NCI-H1417 treated with DMSO at 0.1 percent for 48 hours (cell line): ENCODE measurements at places on chromosomes 3 and 15.

GRCh38 chr3:108862865-108863798 lies 40.5 kb downstream of the TRAT1 start:
- no peak for DNase-seq

DNA sequence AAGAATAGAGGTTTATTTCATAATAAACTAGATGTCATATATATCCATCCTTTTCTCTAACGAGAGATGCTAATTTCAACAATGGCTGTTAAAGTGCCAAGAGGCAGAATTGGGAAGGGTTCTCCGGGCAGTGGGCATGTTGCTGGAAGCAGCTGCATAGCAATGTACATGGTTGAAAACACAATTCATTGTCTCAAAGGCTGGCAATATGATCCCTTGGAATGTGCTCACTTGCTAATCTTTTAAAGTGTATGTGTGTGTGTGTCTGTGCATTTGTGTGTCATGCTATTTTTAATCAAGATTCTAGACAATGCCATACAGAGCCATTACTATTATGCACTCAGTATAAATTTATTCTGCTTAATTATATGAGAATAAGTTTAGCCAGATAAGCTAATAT lies 1020.3 kb downstream of the NAALADL2 start:
- no peak for DNase-seq

GRCh38 chr15:63054985-63055384 lies 12.4 kb downstream of the TPM1 start:
- no peak for DNase-seq

GRCh38 chr15:59321000-59321689 lies 51.5 kb downstream of the MYO1E start:
- DNase-seq = no peak

DNA sequence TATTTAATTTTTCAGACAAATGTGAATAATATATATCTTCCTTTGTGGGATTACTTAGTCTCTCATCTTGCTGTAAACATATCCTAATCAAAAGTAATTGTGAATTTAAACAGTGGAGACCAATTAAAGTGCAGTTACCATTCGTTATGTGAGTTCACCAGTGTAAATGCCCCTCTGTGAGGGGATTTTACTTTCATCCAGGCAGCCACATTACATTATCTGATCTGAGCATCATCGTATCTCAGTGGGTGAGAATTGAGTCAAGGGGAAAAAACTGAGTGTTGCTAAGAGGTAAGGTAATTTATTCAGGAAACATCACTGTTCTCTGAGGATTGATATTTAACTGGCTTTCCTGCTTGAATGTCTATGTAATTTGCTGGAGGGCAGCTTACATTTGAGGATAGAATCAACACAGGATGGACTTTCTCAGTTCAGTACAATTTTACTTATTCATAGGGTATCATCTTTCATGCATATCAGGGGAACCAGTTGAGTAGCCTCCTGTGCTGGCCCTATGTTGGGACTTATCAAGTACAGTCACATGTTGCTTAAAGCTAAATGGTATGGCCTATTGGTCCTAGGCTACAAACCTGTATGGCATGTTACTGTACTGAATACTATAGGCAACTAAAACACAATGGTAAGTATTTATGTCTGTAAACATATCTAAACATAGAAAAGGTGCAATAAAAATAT lies 219.7 kb downstream of the CD47 start:
- DNase-seq = no peak

- DNase-seq = no peak
Observed at GRCh38 chr15:61018083-61018482, 211.0 kb downstream of the RORA start.

DNA sequence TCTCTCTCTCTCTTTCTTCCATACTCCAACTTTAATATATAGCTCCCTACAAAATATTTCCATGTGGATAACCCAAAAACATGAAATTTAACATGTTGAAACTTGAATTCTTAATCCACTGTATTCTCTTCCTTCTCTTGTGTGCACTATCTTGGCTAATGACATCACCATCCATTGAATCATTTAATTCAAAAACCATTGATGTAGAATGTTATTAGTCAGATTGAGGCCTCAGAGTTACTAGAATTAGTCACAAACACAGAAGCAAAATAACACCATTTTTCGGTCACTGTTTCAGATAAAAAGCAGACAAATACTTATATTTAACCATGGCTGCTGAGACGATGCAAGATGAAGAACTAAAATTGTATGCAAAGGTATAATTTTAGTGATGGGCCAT lies 256.9 kb upstream of the LRRC3B start:
- DNase-seq = no peak

DNA sequence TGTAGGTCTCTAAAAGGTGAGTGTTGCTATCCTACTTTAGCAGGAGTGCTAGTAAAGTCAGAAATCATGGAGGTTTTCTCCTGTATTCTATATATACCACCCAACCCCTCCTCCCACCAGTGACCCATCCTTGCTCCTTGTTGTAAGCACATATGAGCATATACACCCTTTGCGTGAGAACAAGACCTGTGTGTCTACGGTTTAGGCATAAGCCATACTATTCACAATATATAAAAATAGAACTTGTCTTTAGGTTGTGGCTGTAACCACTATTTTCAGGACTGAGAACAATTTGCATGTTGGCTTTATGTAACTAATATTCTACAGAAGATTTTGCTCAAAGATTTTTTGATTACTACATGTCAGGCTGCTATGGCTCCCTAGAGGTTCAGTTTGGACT lies 59.1 kb upstream of the TOP2B start:
- no peak for DNase-seq

DNA sequence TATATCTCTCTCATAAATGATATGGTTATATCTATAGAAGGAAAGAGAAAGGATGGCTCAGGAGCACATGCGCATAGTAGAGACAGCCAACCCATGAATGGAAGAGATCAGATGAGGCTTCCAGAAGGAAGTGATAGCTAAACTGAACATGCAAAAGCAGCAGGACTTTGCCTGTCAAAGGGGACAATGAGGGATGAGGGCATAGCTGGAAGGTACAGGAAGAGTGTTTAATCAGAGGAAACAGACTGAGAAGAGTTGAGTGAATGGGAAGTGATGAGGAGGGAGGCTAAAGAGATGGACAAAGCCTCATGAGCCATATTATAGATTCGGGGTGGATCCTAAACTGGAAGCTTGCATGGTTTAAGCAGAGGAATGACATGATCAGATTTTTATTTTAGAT lies 26.5 kb upstream of the VEPH1 start:
- no peak for DNase-seq

- no peak for DNase-seq
Observed at GRCh38 chr3:122665226-122665786, 15.3 kb upstream of the PARP14 start.

DNA sequence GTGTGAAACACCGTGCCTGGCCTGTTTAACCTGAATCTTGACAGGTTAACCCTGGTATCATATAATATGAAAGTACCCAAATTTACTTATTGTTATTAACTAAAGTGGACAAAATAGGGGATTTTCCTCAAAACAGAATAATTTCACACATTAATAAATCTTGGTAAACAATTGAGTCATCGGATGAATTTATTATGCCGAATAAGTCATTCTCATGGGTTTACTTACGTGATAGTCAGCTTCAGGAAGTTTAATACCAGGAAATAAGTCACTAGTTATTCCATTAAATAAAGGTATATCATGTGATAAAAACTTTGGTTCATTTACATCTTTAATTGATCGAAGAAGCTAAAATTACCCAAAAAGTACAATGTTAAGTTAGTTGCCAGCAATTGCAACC lies 99.7 kb downstream of the DNAH12 start:
- DNase-seq = no peak

DNA sequence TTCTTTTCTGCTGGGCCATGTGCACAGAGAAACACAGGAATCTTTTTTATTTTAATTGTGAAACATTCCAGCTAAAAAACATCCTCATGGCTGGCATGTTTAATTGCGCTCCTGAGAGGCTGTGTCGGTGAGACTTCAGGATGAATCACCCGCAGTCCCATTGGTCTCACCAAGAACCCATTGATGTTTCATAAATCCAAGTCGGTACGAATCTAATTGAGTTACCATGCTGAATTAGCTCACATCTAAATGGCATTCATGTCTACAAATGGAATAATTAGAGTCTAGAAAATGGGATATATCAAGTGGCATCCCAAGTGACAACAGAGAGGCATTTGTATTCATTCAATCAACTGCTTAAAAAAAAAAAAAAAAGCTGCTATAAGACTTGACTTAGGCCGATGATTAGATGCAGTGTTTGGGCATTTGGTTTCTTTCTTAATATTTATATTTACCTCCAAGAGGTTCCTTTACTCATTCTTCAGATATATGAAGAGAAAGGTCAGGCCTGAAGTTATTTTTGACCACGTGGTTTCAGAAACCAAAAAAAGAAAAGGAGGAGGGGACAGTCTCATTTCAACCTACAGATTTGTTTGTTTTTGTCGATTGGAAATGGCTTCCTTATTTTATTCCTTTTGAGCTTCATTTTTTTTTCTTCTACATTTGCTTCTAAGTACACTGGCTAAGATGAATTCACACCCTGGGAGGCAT lies 79.1 kb upstream of the FOXB1 start:
- no peak for DNase-seq

GRCh38 chr3:10683106-10683505 lies 132.9 kb upstream of the SLC6A11 start:
- DNase-seq = no peak

DNA sequence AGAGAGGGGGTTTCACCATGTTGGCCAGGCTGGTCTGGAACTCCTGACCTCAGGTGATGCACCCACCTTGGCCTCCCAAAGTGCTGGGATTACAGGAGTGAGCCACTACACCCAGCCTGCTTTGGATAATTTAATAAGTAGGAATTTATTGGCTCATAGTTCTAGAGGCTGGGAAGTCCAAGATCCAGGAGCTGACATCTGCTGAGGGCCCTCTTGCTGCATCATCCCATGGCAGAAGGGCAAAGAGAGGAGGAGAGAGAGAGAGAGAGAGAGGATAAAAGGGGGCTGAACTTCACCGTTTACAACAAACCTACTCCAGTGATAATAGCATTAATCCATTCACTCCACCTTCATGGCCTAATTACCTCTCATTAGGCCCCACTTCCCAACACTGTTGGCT lies 62.0 kb upstream of the HES1 start:
- DNase-seq = no peak

- no peak for DNase-seq
Observed at GRCh38 chr15:80991421-80991820, 1.8 kb upstream of the MESD start.

DNA sequence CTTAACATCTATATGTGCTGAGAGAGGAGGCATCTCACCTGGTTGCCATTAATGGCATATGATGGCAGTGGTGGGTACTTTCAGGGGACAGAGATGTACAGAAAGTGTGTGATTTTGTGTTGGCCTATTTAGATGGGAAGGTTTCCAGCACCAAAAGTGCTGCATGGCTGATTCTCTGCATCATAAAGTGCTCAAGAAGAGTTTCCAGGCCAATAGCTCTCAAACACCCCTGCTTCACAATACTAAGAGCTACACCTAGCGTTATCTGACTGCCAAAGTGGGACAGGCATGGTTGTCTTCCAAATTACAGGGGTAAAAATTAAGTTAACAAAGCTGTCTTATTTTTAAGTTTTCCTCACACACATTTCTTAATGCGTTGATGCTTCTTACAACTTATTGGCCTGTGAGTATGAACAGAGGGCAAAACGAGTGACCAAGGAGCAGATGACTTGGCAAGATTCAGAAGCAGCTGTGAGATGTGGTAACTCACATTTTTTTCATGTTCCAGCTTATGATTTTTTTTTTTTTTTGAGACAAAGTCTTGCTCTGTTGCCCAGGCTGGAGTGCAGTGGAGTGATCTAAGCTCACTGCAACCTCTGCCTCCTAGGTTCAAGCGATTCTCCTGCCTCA lies 41.4 kb upstream of the VEPH1 start:
- DNase-seq = no peak

GRCh38 chr3:152718810-152719209 lies 116.1 kb upstream of the P2RY1 start:
- no peak for DNase-seq

GRCh38 chr3:194272861-194273742 lies 78.0 kb downstream of the CPN2 start:
- DNase-seq = no peak

DNA sequence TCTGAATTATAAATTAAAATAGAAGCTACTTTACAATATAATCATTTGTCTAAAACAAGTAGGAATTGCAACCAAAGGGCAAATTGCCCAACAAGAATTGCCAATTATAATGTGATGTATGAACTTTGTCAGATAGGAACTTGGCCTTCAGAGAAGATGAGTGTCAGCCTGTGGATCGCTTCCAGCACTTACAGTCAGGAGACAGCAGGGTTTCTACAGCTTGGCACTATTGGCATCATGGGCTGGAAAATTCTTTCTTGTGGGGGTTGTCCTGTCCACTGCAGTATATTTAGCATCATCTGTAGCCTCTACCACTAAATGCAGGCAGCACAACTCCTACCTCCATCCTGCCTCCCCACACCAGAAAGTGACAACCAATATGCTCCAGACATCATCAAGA lies 48.1 kb upstream of the CRBN start:
- no peak for DNase-seq

DNA sequence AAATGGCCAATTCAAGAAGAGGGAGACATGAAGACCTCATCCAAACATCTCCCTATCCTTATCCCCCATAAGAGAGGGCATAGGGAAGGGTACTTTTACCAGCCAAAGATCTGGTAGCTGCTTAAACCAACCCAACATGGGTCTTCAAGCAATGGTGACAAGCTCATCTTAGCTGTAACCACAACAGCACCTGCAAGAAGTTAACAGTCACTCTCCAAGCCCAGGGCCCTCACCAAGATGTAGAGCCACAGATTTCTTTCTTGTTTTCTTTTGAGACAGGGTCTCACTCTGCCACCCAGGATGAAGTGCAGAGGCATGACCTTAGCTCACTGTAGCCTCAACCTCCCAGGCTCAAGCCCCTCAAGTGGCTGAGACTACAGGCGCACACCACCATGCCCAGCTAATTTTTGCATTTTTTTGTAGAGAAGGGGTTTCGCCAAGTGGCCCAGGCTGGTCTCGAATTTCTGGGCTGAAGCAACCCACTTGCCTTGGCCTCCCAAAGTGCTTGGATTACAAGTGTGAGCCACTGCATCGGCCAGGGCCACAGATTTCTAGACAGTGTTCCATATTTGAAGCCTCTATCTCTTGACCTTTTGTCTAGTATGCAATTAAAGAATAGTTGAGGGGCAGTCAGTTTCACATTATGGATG lies 57.1 kb downstream of the DHX30 start:
- DNase-seq = no peak

DNA sequence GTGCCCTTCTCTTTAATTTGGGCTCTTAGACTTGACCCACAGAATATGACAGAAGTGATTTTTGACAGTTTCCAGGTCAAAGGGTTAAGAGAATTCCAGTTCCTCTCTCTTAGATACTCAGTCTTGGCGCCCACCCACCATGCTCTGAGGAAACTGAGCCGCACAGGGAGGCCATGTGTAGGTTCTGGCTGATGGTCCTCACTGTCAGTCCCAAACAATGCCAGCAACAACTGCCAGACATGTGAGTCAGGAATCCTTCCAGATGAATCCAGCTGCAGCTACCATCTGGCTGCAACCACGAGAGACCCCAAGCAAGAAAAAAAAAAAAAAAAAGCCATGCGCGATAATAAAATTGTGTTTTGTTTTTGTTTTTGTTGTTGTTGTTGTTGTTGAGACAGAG lies 326.6 kb downstream of the MAGI1 start:
- no peak for DNase-seq

- DNase-seq = no peak
Observed at GRCh38 chr15:61389334-61390028, 160.4 kb upstream of the RORA start.

- no peak for DNase-seq
Observed at GRCh38 chr3:13425689-13426088, 5.6 kb upstream of the NUP210 start.
